Psoas muscle (tissue), 8 donors: ENCODE measurements at places on chromosomes 3 and 15. TPM values are rescaled to one million over a fixed set of nuclear protein-coding genes. Genes with fewer than 3 reads are reported as not detected.

The TEX9 gene
- not detected for polyA plus RNA-seq

The ACTC1 gene
- 644 TPM for polyA plus RNA-seq

The P2RY12 gene
- 0.13 TPM for polyA plus RNA-seq

The KNG1 gene
- polyA plus RNA-seq = not detected

The SLC28A2 gene
- not detected for polyA plus RNA-seq

The TUSC7 gene
- polyA plus RNA-seq = not detected

The SLC26A6 gene
- polyA plus RNA-seq = 6.0 TPM

The LRRC2 gene
- 8.3 TPM for polyA plus RNA-seq

The KBTBD8 gene
- polyA plus RNA-seq = 11.2 TPM

The WDR72 gene
- not detected for polyA plus RNA-seq

The GRM7 gene
- not detected for polyA plus RNA-seq

The GPR27 gene
- 0.10 TPM for polyA plus RNA-seq

The UROC1 gene
- polyA plus RNA-seq = not detected

The SPATA16 gene
- not detected for polyA plus RNA-seq

The ZNF106 gene
- 617 TPM for polyA plus RNA-seq

- H3K4me3 ChIP-seq = no peak overlapping the region
- no peaks in the 10 kb centered on the region for H3K27me3 ChIP-seq
- H3K4me1 ChIP-seq = peaks cover 3% of the 10 kb centered on the region
- no peak overlapping the region for H3K27ac ChIP-seq
Observed at GRCh38 chr3:3560591-3561311, 238.5 kb upstream of the LRRN1 start.

GRCh38 chr3:156135921-156136638, 15.7 kb downstream of the KCNAB1 start:
- DNase-seq = no peak
- no peak overlapping the region for H3K4me3 ChIP-seq

- H3K27ac ChIP-seq = no peak overlapping the region
- no peaks in the 10 kb centered on the region for H3K36me3 ChIP-seq
Observed at GRCh38 chr3:190494907-190495306, 19.0 kb upstream of the IL1RAP start.

DNA sequence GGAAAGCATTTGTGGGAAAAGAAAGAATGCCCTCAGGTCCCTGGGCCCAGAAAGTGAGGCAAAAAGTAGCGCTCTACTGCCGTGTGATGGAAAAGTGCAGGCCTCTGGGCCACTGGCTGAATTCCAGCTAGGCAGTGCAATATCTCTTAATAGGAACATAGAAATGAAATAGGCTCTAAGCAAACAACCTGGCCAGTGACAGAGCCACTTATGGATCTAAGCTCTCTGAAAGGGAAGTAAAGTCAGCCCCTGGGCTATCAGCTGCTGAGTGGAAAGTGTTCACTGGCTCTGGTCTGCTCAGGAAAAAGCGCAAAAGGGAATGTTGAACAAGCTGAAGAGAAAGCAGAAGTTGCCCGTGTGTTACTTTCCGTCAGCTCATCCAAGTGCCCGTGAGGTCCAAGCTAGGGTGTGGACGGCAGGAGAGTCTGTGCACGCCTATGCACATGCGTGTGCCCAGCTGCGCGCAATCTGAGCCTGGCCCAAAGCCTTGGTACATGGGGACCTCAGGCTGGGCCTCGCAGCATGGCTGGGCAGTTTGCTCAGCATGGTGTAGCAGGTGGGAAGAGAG, 74.0 kb upstream of the RAD18 start:
- no peak overlapping the region for H3K4me3 ChIP-seq
- no peak for DNase-seq

DNA sequence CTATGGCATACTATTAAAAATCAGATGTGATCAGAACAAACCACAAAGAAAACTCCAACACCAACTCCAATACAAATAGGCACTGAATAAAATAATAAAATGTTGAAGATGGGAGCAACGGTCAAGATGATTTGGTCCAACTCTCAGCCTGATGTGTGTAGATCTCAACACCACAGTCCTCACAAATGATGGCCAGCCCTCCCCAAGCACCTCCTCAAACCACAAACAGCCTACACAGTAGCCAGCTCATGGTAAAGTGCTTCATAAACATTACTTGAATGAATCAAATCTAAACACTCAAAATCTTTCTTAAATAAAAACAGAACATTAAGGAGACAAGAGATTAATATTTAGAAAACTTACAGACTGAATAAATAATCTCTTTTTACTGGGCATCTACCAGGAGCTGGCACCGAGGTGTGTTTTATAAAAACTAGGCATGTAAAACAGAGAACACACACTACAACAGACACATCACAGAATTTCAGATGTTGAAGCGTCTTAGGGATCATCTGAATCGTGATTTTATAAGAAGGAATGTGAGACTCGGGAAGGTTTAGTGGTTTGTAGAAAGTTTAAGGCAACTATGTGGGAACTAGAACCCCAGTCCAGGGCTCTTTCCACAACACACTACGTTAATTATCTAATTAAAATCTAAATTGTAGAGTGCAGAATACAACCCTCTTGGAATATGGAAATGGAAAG, 102.4 kb downstream of the MYLK start:
- H3K27ac ChIP-seq = no peak overlapping the region
- DNase-seq = no peak
- no peaks in the 10 kb centered on the region for H3K27me3 ChIP-seq
- no peak overlapping the region for H3K4me3 ChIP-seq

- H3K4me3 ChIP-seq = no peak overlapping the region
- DNase-seq = no peak
- no peak overlapping the region for H3K27ac ChIP-seq
- H3K4me1 ChIP-seq = no peaks in the 10 kb centered on the region
Observed at GRCh38 chr3:37688756-37689155, 172.9 kb upstream of the CTDSPL start.

- no peak overlapping the region for H3K27ac ChIP-seq
- no peaks in the 10 kb centered on the region for H3K36me3 ChIP-seq
- no peak for DNase-seq
- H3K4me3 ChIP-seq = no peak overlapping the region
Observed at GRCh38 chr15:99185414-99186130, 63.8 kb downstream of the TTC23 start.

DNA sequence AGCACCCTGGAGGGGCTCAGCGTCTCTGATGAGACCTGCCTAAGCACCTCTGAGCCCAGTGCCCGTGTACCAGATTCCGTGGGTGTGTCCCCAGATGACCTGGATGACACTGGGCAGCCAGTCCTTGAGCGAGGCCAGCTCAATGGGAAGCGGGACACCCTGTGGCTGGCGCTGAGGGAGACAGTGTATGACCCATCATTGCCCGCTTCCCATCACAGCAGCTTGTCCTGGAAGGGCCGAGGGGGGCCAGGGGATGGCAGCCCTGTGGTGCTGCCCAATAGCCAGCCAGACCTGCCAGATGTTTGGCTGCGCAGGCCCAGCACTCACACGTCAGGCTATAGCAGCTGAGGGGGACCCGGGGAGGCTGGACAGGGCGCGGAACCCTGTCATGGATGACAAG, 12.0 kb downstream of the DISP2 start:
- no peaks in the 10 kb centered on the region for H3K27me3 ChIP-seq
- no peak overlapping the region for H3K27ac ChIP-seq
- no peak for DNase-seq
- H3K4me1 ChIP-seq = peaks cover 18% of the 10 kb centered on the region
- H3K4me3 ChIP-seq = no peak overlapping the region

DNA sequence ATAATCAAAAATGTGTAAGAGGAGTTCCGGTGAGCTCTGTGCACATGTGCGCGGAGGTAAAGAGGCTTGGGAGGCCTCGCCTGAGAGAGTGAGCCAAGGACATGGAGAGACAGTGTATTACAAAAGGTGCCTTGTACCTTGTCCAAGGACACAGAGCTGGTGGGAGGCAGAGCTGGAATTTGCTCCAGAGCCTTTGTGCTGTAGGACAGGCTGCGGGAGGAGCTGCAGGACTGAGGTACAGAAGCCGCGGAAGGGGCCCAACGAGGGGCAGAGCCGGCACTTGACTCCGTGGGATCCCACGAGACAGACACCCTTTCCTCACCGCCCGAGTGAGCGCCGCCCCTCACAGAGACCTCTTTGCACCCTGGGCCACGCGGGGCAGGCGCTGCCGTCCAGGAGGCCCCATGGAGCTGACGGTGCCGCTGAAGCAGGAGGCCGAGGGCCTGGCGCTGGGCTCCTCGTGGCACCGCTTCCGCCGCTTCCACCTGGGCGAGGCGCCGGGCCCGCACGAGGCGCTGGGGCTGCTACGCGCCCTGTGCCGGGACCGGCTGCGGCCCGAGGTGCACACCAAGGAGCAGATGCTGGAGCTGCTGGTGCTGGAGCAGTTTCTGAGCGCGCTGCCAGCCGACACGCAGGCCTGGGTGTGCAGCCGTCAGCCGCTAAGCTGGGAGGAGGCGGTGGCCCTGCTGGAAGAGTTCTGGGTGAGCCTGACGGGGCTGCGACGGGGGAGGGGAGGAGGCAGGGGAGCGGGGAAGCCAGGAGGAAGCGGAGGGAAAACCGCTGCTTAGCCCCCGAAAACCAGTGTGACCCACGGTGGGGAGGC, 68.7 kb downstream of the SLTM start:
- H3K36me3 ChIP-seq = no peaks in the 10 kb centered on the region
- H3K4me3 ChIP-seq = peak overlapping the region; percentile 55
- H3K4me1 ChIP-seq = no peaks in the 10 kb centered on the region
- H3K27ac ChIP-seq = no peak overlapping the region
- peak; percentile 73 for DNase-seq
- no peaks in the 10 kb centered on the region for H3K27me3 ChIP-seq

- peak overlapping the region; percentile 56 for H3K4me3 ChIP-seq
- no peaks in the 10 kb centered on the region for H3K27me3 ChIP-seq
- H3K36me3 ChIP-seq = no peaks in the 10 kb centered on the region
- no peak for DNase-seq
- H3K27ac ChIP-seq = peak overlapping the region; percentile 89
Observed at GRCh38 chr3:81741216-81741615, 20.2 kb downstream of the GBE1 start.

DNA sequence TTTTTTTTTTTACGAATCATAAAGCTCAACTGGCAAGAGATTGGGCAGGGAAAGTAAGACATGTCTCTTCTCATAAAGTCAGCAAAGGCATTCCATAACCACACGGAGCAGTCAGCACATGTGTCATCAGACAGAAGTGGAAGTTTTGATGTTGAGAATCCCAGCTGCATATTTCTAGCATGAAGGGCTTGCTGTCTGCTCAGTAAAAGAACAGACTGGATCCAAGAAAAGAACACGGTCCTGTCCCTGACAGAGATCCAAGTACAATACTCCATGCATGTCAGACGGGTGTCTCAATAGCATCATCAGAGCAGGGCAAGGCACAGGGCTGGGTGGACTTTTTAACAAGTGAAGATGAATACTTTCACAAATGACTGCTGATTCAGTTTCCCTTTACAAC, 38.2 kb downstream of the ABI3BP start:
- H3K4me1 ChIP-seq = no peaks in the 10 kb centered on the region
- DNase-seq = peak; percentile 67
- no peaks in the 10 kb centered on the region for H3K27me3 ChIP-seq
- no peak overlapping the region for H3K4me3 ChIP-seq

GRCh38 chr3:152269056-152269830, 514 bp downstream of the MBNL1 start:
- H3K36me3 ChIP-seq = no peaks in the 10 kb centered on the region
- H3K4me1 ChIP-seq = peaks cover 39% of the 10 kb centered on the region
- peak; percentile 73 for DNase-seq
- H3K27ac ChIP-seq = peak overlapping the region; percentile 99
- peak overlapping the region; percentile 91 for H3K4me3 ChIP-seq
- no peaks in the 10 kb centered on the region for H3K27me3 ChIP-seq

DNA sequence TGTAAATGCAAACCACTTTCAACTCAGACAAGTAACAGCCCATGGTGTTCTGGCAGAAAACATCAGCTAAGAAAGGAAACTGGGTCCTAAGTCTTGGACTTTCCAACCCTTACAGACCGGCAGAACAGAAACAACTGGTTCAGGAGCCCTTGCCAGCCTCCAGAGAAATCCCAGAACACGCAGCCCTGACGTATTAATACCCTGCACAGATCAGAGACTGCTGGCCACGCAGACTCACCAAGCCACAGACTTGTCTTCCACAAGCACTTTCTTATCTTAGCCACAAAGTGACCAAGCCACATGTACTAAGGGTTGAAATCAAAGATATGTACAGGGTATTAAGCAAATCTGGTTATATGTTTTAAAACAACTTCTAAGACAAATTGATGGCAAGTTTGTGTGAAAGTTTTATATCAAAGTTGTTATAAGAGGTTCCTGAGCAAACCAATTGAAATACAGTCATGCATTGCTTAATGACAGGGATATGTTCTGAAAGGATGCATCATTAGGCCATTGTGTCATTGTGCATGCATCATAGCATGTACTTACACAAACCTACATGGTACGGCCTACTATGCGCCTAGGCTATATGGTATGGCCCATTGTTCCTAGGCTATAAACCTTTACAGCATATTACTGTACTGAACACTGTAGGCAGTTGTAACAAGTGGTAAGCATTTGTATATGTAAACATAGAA, 36.8 kb downstream of the BTD start:
- H3K4me3 ChIP-seq = peak overlapping the region; percentile 32
- no peak for DNase-seq
- no peaks in the 10 kb centered on the region for H3K27me3 ChIP-seq
- peak overlapping the region; percentile 95 for H3K27ac ChIP-seq
- peaks cover 69% of the 10 kb centered on the region for H3K4me1 ChIP-seq
- peaks cover 4% of the 10 kb centered on the region for H3K36me3 ChIP-seq

GRCh38 chr15:59223736-59224135, 17.1 kb downstream of the LDHAL6B start:
- no peak overlapping the region for H3K27ac ChIP-seq
- H3K36me3 ChIP-seq = peaks cover 51% of the 10 kb centered on the region
- H3K4me3 ChIP-seq = no peak overlapping the region
- peaks cover 2% of the 10 kb centered on the region for H3K4me1 ChIP-seq
- no peak for DNase-seq

- H3K4me1 ChIP-seq = no peaks in the 10 kb centered on the region
- H3K27me3 ChIP-seq = no peaks in the 10 kb centered on the region
- no peaks in the 10 kb centered on the region for H3K36me3 ChIP-seq
- no peak overlapping the region for H3K4me3 ChIP-seq
- H3K27ac ChIP-seq = no peak overlapping the region
Observed at GRCh38 chr15:45346381-45346780, 32.0 kb downstream of the GATM start.

GRCh38 chr15:55552451-55552850, 35.7 kb downstream of the PYGO1 start:
- no peaks in the 10 kb centered on the region for H3K27me3 ChIP-seq
- peak overlapping the region; percentile 2 for H3K27ac ChIP-seq
- H3K4me1 ChIP-seq = no peaks in the 10 kb centered on the region
- H3K4me3 ChIP-seq = no peak overlapping the region
- no peaks in the 10 kb centered on the region for H3K36me3 ChIP-seq

DNA sequence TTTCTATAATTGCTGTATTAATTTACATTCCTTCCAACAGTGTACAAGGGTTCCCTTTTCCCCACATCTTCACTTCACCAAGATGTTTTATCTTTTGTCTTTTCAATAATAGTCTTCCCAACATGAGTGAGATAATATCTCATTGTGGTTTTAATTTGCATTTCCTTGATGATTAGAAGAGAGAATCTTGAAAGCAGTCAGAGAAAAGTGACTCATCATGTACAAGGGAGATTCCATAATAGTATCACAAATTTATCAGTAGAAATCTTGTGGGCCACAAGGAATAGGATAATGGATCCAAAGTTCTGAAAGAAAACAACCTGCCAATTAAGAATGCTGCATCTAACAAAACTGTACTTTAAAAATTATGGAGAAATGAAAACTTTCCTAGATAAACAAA, 189.3 kb downstream of the NECTIN3 start:
- H3K36me3 ChIP-seq = no peaks in the 10 kb centered on the region
- no peaks in the 10 kb centered on the region for H3K27me3 ChIP-seq
- H3K27ac ChIP-seq = no peak overlapping the region
- DNase-seq = no peak
- H3K4me3 ChIP-seq = no peak overlapping the region
- H3K4me1 ChIP-seq = no peaks in the 10 kb centered on the region
